ENCODE measurements at places on chromosomes 7 and 10.
A peak's percentile ranks its signal among the peaks of the same experiment; 100 is the strongest.

DNA sequence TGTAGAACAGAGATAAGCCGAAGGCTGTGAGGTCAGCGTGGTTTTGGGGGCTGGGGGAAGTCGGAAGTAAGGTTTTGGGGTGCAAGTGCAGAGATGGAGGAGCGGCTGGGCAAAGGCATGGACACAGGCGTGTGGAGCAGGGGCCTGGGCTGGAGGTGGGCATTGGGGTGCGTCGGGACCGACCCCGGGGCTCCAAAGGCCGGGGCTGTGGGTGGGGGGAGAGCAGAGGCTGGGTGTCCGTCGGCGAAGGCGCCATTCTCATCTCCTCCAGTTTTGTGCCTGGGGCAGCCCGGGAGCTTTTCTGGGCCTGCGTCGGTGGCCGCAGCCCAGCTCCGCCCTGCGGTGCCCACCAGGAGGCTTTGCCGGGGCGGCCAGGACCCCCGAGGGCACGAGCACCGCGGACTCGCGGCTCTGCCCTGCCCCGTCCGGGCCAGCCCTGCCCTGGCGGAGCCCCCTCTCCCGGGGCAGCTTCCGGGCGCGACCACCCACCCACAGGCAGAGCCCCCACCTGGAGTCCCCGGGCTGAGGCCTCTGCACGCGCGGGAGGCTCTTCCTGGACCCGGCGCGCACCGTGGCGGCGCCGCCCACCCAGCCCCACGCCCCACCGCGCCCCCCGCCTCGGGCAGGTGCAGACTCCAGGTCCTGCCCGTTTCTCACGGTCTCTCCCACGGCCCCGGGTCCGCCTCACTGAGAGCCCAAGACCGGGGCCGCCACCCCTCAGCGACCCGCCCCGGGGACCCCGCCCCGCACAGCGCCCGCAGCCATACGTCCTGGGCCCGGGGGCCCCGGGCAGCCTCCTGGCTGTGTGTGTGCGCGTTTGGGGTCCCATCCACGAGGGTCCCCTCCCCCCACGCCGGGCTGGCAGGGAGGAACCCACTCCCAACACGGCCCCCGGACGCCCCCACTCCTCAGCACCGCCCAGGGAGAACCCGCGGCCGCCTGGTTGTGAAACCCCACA is 7.7 kb upstream of the SCART1 start:
- DNase-seq = no peak

GRCh38 chr7:43873300-43873699 is 4.0 kb upstream of the MRPS24 start:
- no peak for DNase-seq

- peak; percentile 51 for DNase-seq
Measured at GRCh38 chr10:128747582-128748346, 621.5 kb upstream of the MKI67 start.

- peak; percentile 98 for DNase-seq
Measured at GRCh38 chr7:116576350-116577319, 51.8 kb downstream of the CAV1 start.

DNA sequence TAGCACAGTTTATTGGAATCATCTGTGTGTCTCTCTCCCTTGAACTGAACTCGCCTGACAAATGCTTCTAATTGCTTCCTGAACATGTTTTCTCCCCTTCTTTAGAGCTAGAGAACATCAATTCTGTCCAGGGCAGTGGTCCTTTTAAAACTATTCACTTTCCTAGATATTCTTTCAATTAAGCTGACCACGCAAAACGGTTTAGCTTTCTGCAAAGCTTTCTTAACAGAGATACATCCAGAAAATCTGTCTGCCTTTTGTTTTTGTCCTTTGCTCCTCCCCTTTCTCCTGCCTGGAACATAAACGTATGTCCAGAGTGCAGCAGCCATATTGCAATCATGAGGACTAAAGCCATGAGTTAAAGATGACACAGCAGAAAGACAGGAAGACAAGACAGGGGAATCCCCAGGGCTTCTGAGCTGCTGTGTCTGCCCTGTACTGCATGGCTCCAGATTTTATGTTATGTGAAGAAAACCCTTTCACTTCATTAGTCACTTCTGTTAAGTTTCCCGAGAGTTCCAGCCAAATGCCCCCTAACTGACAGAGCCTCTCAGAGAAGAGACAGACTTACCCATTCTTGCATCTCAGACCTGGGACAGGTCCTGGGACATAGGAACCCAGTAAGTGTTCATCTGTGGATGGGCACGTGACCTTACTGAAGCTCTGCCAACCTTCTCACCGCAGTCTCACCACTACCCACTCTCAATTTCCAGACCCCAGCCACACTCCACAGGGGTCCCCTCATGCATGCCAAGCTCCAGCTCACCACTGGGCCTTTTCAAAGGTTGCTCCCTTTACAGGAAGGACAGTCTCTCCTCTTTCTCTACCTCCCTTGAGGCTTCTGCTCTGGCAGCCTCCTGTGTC is 35.0 kb upstream of the CPXM2 start:
- peak; percentile 48 for DNase-seq
